ENCODE measurements at places on chromosomes 5 and 9.

DNA sequence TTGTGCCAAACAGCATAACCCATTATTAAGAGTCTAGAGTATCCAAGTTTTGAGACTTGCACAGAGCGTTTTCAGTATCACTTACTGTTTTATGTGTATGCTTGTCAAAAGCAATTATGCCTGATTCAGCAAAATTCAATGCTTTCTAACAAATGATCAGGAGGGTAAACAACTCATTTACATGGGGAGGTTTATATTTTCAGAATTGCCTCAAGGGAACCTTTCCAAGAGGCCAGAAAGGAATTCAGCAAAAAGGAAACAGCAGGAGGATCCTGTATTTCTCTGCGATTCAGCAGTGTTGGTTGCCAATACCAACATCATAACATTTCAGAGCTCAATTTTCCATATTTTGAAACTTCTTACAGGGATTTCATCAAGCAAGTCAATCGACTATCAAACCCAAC lies 69.3 kb upstream of the DAB2 start:
- DNase-seq = no peak

- DNase-seq = no peak
Measured at GRCh38 chr5:178545941-178546674, 44.1 kb downstream of the COL23A1 start.

- DNase-seq = no peak
Measured at GRCh38 chr5:167107684-167108083, 1183.8 kb upstream of the WWC1 start.

DNA sequence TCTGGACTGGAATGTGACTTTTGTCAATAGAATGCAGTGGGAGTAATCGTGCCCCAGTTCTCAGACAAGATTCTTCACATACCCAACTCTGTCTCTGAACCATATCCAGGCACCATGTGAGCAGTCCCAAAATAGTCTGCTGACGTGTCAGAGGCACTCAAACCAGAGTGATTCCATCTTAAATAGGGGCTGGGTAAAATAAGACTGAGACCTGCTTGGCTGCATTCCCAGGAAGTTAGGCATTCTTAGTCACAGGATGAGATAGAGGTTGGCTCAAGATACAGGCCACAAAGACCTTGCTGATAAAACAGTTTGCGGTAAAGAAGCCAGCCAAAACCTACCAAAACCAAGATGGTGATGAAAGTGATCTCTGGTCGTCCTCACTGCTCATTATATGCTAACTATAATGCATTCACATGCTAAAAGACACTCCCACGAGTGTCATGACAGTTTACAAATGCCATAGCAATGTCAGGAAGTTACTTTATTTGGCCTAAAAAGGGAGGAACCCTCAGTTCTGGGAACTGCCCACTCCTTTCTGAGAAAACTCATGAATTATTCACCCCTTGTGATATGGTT lies 16.9 kb upstream of the PLCXD3 start:
- DNase-seq = no peak

GRCh38 chr5:107526270-107526937 lies 144.3 kb downstream of the EFNA5 start:
- no peak for DNase-seq

Data from DMS 273 treated with DMSO at 0.1 percent for 48 hours (cell line).